ENCODE measurements at places on chromosomes 2 and 18. TPM values are rescaled to one million over a fixed set of nuclear protein-coding genes. Genes with fewer than 3 reads are reported as not detected.

CRYBA2 gene
- total RNA-seq: not detected

ABCA12 gene
- not detected for total RNA-seq

ZNF892 gene
- 1.9 TPM for total RNA-seq

CLEC4F gene
- total RNA-seq: not detected

FTCDNL1 gene
- total RNA-seq: 0.13 TPM

PMAIP1 gene
- total RNA-seq: 5.3 TPM

TCF7L1 gene
- total RNA-seq: 0.65 TPM

LINC00305 gene
- total RNA-seq: not detected

SPP2 gene
- not detected for total RNA-seq

ALPG gene
- total RNA-seq: not detected

- no peak for DNase-seq
Observed at GRCh38 chr2:233481368-233482142, 85.0 kb downstream of the USP40 start.

- DNase-seq: peak; percentile 38
Observed at GRCh38 chr2:63589148-63589958, 590 bp downstream of the MDH1 start.

DNA sequence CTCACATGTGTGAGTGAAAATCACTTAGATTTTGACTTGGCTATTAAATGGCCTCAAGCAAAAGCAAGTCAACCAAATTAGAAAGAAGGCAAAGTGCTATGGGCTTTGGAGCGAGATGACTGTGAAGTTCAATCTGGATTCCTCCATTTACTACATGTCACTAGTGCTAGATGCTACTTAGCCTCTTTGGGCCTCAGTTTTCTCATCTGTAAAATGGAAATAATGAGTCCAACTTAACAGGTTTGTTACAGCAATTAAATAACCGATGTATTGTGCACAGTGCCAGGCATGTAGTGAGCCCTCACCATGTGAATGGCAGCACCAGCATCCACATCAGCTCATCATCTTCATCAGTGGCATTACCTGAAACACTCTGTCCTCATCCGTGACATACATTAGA lies 376.3 kb downstream of the MTX2 start:
- DNase-seq: no peak

DNA sequence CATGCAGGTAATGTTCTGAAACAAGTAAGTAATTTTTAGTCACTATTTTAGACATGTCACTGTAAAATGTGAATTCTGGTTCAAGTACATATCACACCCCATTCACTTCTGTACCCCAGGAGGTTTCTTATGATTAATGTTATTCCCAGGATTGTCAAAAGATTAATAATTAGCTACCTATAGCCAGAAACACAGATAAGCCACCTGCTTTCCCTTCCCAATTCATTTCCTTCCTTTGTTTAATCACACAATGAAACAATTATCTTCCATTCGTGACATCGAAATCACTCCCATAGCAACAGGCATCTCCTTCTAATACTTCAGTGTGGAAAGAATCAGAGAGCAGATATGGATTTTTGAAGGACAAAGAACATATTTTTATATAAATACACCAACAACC lies 1650.3 kb upstream of the CELF4 start:
- no peak for DNase-seq

DNA sequence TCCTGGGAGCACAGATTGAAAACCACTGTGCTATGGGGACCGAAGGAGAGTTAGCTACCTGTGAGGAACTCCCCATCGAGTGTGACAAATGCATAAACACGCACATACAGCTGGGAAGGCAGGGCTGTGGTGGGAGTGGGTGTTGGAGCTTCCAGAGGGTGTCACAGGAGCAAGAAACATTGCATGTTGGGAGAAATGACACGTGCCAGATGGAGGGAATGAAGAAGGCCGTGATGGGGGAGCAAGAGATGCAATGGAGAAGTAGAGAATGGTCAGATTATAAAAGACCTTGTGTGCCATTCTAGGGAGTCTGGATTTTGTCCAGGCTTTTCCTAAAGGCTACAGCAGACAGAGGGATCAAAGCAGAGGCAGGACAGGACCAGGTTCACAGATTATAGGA lies 91.1 kb upstream of the NDUFV2 start:
- no peak for DNase-seq

GRCh38 chr2:64819774-64820688 lies 166.3 kb upstream of the SERTAD2 start:
- DNase-seq: peak; percentile 51

DNA sequence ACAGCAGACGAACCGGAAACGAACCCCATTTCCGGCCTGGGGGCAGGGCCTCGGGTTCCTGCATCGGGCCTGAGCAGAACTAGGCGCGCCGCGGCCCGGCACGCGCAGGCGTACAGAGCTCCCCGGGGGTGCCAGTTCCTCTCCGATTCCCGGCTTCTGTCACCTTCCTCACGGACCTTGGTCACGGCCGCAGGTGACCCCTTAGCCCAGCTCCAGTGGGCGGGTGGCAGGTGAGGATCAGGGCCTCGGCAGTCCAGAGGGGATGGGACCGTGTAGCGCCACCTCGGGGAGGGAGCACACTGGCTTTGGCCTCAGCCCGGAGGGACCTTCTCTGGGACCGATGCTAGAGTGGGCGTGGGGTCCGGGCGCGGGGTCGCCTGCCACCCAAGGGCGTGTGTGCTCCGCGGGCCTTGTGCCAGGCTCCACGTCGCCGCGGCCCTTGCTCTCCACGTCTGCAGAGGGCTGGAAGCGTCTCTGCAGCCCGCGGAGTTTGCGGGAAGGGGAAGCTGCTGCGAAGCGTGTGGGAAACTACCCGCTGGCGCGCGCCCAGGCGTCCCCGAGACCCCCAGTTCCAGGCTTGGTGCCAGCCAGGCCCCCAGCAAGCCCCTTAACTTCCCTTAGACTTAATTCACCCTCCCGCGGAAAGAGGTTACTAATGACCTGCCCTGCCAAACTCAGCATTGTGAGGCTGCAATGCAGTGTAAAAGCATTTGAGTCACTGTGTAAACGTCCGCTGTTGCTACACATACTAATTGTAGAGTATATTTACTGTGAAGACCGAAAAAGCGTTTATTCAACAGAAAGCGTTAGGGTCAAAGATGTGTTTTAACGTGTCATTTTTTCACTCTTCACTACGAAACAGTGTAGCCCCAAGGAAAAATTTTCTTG lies at the start of gene TRAPPC12:
TRAPPC12 (plus strand) TSS at position 48 of the 888 bp plus-strand sequence. CDS start 7,930 bp downstream, outside the sequence.
- peak; percentile 96 for DNase-seq

GRCh38 chr2:19205983-19206533 lies 152.4 kb downstream of the OSR1 start:
- peak; percentile 11 for DNase-seq

DNA sequence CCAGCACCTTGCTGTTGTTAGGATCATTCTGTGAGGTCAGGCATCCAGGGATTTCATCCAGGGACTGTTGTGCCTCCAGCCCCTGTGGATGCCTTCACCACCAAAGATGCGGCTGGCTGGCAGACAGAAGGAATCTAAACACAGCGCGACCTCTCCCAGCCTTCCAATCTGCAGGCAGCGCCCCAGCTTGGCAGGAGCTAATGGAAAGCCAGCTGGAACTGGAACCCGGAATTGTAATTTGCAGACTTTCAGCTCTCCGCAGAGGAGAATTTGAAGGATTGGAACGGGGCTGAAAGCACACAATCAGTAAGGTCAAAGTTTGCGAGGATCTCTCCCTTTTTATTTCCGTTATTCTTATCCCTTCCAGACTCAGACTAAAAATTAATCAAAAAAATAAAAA lies 127.8 kb downstream of the TRIB2 start:
- peak; percentile 15 for DNase-seq

- no peak for DNase-seq
Observed at GRCh38 chr2:222241128-222241870, 57.5 kb downstream of the PAX3 start.

- DNase-seq: peak; percentile 76
Observed at GRCh38 chr2:224520064-224520463, 65.1 kb downstream of the CUL3 start.

GRCh38 chr2:88400037-88400767 lies 52.3 kb downstream of the FOXI3 start:
- DNase-seq: no peak

DNA sequence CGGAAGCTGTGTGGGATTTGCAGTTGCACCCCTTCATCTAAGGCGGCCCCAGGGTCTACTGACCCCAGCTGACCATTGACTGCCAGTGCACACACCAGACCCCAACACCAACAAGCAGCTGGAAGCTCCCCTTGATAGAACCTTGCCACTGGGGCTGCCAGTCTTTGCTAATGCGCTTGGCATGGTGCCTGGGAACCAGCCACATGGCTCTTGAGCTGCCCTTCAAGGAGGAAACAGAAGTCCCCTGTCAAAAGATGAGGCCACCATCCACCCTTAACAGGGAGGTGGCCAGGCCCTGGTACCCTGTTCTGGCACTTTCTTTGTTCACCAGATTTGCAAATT lies 8.6 kb downstream of the ALPI start:
- no peak for DNase-seq

GRCh38 chr2:209311948-209312347 lies 111.9 kb upstream of the MAP2 start:
- no peak for DNase-seq

DNA sequence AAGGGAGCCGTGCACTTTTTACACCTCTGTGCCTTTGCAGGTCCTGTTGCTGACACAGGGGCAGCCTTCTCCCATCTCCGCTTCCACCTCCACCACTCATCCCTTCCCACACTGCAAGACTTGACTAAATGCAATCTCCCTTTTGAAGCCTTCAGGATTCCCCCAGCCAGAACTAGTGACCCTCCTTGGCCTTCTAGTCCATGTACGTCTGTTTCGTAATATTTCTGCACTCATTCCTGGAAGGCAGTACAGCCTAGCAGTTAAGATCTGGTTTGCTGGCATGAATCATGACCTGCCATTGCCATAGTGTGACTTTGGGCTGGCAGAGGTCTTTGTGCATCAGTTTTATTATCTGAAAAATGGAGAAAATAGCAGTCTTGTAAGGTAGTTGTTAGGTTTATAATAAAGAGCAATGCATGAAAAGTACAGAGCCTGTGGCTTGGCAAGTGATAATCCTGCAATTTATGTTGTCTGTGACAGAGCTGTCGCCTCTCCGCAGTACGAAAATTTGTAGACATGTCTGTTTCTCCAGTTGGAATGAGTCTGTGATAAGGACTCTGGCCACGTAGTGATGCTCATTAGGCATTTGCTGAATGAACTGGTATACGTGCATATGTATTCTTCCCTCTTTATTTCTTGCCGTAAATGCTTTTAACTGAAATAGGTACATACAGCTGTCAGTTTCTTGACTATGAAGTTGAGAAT lies 36.7 kb downstream of the NCK2 start:
- DNase-seq: no peak

DNA sequence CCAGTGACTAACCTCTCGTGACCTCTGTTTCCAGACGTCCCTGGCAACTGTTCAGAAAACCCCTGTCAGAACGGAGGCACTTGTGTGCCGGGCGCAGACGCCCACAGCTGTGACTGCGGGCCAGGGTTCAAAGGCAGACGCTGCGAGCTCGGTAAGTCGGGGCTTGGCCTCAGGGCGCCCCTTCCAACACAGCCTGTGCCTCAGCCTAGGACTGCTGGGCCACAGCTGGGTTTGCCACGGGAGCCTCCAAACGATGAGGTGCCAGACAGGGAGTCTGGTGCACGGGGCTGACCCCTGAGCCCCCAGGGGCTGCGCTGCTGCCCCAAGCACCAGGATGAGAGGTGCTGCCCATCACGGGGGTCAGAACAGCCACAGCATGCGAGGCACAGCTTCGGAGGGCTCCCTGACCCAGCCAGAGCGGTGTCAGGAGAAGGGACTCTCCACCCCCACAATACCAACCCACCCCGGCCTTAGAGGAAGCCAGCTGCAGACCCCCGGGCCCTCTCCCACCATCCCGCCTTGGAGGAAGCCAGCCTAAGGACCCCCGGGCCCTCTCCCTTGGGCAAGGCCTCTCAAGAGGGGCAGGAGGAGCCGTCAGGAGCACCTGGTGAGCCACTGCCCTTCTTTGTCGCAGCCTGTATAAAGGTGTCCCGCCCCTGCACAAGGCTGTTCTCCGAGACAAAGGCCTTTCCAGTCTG lies 20.3 kb downstream of the MTERF4 start:
- no peak for DNase-seq

DNA sequence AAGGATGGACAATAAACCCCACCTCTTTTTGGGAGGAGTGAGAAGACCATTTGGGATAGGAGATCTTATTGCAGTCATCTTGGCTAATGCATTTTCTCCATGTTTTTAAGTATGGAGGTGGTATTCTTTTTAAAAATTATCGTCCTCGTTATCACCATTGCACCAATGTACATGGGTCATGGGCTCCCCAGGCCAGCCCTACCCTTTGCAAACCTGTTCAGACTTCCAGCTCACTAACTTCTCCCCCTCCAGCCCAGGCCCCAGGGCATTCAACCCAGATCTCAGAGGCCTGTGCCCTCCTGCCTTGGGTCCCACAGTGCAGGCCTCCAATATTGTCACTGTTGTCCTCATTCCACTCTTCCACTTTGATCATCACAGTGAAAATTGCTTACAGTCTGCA lies 68.4 kb downstream of the BCL2L11 start:
- no peak for DNase-seq

DNA sequence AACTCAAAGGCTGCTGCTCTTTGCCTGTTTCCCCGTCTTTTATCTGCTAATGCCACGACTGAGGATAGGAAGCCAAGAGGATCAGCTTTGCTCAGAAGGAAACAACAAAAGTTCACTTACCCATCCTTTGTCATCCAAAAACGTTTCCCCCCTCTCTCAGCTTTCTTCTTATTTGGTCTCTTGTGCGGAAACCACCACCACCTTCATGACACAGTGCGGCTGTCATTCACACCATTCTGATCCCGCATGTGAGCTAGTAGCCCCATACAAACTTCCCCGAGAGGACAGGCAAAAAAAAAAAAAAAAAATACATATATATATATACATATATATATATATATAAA lies 656 bp downstream of the LRRTM4 start:
- DNase-seq: no peak

- DNase-seq: peak; percentile 20
Observed at GRCh38 chr2:37477921-37478320, 133.5 kb downstream of the QPCT start.

- peak; percentile 77 for DNase-seq
Observed at GRCh38 chr18:79396431-79397246, 909 bp downstream of the NFATC1 start.

DNA sequence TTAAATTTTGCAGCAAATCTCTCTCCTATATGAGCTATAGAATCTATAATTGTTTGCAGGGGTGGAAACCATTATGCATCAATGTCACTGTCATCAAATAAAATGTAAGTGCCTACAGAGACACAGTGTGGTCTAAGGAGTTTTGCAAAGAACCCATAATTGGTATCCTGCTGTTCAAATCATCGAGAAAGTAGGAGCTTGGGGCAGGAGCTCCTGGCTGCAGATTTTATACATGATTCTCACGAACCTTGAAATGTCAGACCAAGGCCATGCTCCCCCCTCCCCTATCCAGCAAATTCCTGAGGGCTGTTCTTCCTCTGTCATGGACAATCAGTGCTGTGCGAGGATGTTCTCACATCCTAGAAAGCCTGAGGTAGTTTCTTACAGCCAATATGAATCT lies 119.5 kb upstream of the CYRIA start:
- DNase-seq: no peak

GRCh38 chr2:29417630-29418029 lies 302.4 kb downstream of the CLIP4 start:
- no peak for DNase-seq

All from GM23248 (cell line).